Suprapubic skin (tissue), 4 donors: ENCODE measurements at places on chromosomes 12 and 14.

DNA sequence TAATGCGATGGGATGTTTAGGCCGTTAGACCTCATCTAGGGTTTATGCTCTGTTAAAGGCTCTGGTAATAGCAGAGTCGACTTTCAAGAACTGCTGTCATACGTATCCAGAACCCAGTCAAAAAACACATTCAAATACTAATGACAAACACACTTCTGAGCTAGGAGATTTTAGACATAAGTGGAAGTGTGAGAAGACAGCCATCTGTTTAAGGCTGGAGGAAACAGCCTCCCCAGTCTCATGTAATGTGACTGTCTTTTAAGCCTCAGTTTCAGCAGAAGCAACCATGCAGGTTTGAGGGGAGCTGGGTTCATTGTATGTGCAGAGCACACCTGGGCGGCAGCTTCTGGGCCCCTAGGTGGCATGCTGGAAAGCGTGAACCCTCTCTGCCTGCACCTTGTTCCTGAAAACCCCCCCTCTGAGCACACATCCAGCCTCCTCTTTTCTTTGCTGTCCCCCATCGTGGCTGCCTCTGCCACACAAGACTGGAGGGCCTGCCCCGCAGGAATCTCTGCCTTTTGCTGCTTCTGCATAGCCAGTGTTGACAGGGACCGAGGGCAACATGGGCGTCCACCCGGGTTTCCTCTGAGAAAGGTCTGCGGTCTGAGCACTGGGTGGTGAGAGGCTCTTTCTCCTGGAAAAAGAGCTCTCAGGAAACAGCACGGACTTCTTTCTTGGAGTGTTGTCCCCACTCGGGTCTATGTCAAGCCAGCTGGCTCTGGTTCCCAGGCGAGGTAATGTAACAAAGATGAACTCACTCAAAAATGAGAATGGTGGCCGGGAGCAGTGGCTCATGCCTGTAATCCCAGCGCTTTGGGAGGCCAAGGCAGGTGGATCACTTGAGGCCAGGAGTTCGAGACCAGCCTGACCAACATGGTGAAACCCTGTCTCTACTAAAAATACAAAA is 11.6 kb downstream of the WNT5B start:
- DNase-seq, result no peak

DNA sequence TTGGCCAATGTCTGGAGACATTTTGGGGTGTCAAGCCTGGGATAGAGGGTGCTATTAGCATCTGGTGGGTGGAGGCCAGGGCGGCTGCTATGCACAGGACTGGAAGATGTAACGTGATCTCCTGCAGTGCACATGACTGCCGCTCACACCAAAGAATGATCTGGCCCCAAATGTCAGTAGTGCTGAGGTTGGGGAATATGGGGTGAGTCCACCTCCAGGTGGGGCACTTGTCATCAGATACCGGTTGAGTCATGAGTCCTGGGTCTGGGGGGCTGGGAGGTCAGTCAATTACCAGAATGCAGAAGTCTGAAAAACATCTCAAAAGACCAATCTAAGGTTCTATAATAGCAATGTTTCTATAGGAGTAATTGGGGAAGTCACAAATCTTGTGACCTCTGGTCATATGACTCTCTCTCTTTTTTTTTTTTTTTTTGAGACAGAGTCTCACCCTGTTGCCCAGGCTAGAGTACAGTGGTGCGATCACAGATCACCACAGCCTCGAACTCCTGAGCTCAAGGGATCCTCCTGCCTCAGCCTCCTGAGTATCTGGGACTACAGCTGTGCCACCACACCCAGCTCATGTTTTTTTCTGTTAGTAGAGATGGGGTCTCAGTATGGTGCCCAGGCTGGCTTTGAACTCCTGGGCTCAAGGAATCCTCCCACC is 6.0 kb upstream of the SDSL start:
- DNase-seq, result no peak

GRCh38 chr12:21602774-21603173 is 1.9 kb downstream of the GYS2 start:
- no peak for DNase-seq

GRCh38 chr14:103155826-103156394 is 32.6 kb downstream of the TNFAIP2 start:
- DNase-seq, result no peak

- no peak for DNase-seq
These were observed 15.1 kb downstream of the PIGH start for GRCh38 chr14:67584978-67585377.

DNA sequence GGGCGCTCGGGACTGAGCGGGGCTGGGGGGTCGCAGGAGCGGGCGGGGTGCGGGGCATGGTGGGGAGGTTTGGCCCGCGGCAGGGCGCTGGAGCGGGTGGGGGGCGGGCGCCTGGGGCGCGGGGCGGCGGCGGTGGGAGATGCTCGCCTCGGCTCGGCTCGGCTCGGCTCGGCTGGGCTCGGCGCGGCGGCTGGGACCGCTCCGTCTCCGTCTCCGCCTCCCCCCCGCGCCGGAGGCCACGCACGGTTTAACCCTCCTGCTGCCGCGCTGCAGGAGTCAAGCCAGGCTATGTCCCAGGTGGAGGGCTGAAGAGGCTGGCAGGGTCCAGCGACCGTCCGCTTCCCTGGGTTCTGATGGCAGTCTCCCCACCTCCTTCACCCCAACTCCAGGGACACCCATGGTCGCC is at the start of gene PIANP:
Gene PIANP (minus strand): TSS at position 170 of the 406 bp plus-strand sequence. CDS start 2,754 bp downstream, outside the sequence.
- DNase-seq, result no peak

DNA sequence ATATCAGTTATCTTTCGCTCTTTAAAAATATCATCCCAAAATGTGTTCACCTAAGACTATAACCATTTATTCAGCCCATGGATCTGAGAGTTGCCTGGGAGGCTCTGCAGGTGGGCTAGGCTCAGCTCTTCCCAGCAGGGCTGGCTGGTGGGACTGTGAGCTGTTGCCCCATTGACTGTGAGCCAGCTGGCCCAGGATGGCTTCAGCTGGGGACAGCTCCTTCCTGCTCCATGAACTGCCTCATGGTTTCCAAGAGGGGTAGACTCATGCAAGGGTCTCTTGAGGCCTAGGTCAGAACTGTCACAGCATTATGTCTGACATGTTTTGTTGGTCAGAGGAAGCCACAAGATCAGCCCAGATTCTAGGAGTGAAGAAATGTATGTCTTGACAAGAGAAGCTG is 114.1 kb upstream of the E2F7 start:
- no peak for DNase-seq

- DNase-seq, result no peak
These were observed 8.6 kb downstream of the FGD6 start for GRCh38 chr12:95208678-95209077.

DNA sequence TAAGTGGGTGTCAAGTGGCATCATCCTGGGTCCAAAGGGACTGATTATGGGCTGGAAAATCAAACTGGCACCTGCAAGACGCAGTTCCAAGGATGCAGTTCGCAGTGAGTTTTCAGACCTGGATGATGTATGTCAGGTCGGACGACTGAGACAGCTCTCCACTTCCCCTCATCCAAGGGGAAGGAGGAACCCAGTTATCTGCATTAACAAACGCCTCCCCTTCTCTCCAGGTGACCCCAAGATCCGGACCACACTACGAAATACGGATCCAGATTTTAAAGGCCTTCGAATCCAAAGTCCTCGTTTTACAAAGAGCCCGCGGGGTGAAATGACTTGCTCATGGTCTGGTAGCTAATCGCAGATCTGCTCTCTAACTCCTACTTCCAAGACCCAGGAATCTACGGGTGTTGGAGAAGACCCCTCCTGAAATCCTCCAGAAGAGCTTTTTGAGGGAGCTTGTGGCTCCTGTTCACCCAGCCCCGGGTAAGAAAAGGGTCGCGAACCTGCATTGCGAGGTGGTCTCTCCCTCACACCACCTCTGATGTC is 460 bp upstream of the SYNE2 start:
- DNase-seq, result no peak

DNA sequence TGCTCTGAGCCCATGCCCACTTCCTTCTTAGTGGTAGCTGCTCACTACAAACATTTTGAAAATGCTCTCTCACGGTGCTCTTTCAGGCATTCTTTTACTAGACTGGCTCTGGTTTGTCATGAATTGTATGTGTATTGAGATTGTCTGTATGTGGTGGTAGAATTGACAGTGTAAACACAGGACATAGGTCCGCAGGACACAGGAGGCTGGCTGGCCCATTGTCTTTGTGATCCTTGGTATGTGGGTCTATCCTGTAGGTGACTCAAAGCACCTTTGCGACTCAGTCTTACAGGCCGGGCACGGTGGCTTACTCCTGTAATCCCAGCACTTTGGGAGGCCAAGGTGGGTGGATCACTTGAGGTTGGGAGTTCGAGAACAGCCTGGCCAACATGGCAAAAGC is 250.9 kb downstream of the C12orf75 start:
- DNase-seq, result no peak

GRCh38 chr12:118055144-118055557 is 5.8 kb downstream of the WSB2 start:
- no peak for DNase-seq

DNA sequence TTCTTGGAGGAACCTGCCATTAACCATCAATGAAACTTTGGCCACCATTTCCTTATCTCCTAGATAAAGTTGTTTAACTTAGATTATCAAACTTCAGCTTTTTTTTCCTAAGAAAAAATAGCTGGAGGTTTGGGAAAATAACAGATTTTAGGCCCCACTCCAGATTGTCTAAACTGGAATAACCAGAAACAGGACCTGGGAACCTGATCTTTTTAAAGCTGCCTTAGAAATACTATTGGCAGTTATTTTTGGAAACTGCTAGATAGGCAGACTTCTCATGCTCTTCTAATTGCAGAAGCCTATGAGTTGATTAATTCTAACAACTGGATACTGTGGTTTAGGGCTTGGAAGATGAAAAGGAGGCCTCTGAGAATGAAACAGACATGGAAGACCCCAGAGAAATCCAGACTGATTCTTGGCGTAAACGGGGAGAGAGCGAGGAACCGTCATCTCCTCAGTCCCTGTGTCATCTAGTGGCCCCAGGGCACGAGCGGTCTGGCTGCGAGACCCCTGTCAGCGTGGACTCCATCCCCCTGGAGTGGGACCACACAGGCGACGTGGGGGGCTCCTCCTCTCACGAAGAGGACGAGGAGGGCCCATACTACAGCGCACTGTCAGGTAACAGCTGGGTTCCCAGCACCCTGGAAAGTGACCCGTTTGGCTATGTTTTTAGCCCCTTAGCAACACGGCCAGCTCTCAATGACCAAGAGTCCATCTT is 80.2 kb downstream of the ESR2 start:
- DNase-seq, result no peak

DNA sequence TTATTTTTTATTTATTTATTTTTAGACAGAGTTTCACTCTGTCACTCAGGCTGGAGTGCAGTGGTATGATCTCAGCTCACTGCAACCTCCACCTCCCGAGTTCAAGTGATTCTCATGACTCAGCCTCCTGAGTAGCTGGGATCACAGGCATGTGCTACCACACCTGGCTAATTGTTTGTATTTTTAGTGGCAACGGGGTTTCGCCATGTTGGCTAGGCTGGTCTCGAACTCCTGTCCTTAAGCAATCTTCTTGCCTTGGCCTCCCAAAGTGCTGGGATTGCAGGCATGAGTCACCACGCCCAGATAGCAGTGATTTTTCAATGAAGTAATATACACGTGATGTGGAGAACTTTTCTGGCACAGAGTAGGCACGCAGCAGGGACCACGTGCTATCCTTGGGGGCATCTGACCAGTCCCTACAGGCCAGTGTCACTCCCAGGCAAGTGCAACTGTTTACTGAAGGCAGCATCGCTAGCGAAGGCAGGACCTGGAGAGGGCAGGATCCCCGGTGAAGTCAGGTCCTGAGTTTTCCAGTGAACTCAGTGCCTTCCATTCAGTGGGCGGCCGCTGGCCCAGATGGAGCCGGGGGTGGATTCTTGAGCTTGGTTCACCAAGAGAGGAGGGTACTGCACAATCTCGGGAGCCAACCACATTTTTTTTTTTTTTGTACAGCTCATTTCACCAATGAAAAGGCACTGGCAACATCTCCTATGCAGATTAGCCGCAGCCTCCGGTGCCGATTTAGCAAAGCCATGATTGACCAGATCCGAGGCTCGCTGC is 11.1 kb upstream of the CLMN start:
- DNase-seq, result no peak

GRCh38 chr14:24828486-24828885 is 194.5 kb upstream of the GZMB start:
- DNase-seq, result no peak

GRCh38 chr14:90742729-90743128 is 73.5 kb downstream of the TTC7B start:
- DNase-seq, result no peak

GRCh38 chr14:60189923-60190840 is 25.0 kb upstream of the DHRS7 start:
- DNase-seq, result no peak

- no peak for DNase-seq
These were observed 126.7 kb upstream of the MDM1 start for GRCh38 chr12:68458866-68459265.

- DNase-seq, result no peak
These were observed 154.9 kb upstream of the CCND2 start for GRCh38 chr12:4118601-4119156.

GRCh38 chr12:42893803-42894202 is 304.3 kb upstream of the PRICKLE1 start:
- DNase-seq, result no peak

DNA sequence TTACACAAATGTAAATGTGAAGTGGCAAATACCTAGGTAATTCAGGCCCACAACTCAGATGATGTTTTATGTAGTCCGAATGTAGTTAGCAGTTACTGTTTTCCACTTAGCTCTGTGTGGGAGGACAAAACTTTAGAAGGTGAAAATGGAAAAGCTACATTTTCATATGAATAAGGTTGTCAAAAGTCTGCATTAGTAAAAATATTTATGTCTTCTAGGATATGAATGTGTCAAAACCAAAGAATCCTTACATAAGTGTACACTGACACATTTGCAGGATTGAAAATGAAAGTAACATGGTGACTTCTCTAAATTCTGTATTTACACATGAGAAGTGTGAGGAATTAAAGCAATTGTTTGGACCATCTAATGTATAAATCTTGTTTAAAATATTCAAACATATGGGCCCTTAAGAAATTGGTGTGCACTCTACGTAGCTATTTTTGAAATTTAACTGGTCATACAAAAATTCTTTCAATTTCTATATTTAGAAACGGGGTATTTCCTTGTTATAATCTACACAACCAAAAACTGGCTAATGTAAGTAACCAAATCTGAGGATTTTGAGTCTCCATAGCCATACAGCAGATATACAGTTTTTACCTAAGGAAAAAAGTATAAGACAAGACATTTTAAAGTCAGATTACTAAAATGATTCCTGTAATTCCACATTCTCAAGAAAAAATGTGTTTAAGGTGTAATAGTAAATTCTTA is 5.4 kb downstream of the CDKN1B start:
- DNase-seq, result no peak

DNA sequence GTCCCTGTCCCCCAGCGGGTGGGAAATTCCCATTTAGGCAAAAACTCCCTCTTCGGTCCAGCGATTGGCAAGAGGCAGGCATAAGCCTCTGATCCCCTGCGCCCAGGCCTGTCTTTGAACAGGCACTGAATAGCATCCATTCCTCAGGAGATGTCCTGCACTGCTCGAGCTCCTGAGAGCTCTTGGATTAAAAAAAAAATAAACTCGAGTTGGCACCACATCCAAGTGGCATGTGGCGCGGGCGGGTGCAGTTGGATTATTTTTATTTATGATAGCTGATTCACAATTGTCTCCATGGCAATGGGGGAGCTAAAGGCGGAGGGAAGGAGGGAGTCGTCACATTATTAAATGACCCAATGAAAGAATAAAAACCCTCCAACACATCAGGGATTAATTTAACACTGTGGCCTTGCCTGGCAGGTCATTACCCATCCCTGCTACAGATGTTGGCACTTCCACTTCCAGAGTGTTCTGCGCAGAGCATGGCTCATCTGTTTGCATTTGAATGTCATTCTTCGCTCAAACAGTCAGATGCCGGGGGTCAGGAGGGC is 207.2 kb downstream of the AACS start:
- no peak for DNase-seq
